ENCODE measurements at places on chromosomes 1 and 21.

DNA sequence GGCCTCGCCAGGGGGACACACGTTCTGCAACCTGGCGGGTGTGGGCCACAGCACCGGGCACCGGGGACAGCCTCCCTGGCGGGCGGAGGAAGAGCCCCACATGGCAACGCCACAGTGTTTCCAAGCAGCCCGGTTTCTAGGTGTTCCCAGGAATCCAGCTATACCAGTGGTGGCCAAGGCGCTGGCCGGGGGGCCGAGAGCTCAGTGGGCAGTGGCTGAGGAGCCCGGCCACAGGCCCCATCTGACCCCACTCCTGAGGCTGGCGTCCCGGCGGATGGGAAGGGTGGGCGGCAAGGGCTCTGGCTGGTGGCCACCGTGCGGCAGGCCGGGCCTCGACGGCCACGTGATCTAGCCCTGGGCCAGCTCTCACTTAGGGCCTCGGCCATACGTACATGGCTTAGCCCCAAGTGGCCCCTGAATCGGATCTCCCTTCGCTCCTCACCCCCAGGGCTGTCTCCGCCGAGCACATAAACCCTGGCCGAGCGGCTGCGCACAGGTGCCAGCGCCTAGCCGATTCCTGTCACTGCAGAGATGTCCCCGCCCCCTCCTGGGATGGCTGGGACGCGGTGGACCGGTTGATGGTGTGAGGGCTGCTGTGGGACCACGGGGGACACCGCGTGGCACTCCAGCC is 68.7 kb downstream of the MORN1 start:
- no peak for DNase-seq

DNA sequence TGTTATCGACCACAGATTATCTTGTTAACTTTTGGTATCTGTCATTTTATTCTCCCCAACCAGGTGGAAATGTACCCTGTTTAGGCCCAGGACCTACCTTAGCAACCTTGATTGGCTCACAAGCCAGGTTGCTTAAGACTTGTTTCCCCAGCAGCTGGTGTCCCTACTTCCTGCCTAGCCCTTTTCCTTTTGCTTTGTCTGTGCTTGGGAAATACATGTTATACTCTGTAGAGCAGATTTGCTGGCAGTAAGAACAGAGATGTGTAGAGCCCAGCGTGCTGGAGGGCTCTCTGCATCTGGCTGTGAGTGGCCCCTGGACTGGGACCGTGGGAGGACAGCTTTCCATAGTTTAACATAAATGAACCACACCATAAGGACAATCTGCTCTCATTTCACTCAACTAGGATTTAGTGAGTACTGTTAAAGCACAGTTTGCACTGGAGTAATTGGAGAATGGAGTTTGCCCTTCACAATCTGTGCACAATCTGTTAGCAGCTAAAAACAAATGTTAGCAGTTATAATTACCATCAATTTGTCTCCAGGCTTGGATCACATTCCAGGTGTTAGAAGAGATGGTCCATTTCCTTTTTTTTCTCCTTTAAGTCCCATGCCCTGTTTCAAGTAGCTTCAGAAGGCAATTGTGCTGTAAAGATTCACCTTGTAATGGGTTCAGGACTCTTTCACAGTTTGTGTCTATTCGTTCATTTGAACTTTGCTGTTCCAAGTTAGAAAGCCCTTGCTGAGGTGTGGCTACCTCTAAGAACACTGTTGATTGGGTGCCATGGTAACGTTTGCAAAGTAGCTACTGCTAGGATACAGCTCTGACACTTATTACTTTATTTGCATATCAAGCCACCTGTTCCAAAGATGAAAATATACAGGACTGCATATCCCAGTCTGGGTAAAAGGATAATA is at the start of gene APOBEC4:
TSS of gene APOBEC4 (minus strand) at position 770 of the 915 bp plus-strand sequence. CDS start 4,535 bp downstream, outside the sequence.
- no peak for DNase-seq

GRCh38 chr1:35592991-35593769 is 20.1 kb downstream of the TFAP2E start:
- no peak for DNase-seq

- DNase-seq = no peak
These were observed 1.1 kb downstream of the SLC5A9 start for GRCh38 chr1:48223366-48224240.

DNA sequence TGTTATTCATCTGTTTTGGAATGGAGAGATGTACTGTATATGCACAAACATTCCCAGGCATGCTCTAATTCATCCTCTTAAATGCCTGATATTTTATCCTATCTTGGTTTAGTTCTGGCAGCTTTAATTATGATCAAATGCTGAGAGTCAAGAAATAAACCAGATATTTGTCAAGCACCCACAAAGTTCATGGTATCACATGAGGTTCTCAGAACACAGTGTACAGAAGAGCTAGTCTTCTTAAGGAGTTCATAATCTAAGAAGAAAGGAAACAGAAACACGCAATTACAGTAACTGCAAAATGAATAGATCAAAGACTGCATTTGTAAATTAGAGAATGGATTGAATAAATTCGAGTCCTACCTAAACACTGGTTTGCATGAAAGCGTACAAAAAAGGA is 58.3 kb upstream of the KCNH1 start:
- no peak for DNase-seq

All from C1 segment of cervical spinal cord (tissue), 14 donors.